ENCODE measurements at places on chromosomes 2 and 18.
A peak's percentile ranks its signal among the peaks of the same experiment; 100 is the strongest.

DNA sequence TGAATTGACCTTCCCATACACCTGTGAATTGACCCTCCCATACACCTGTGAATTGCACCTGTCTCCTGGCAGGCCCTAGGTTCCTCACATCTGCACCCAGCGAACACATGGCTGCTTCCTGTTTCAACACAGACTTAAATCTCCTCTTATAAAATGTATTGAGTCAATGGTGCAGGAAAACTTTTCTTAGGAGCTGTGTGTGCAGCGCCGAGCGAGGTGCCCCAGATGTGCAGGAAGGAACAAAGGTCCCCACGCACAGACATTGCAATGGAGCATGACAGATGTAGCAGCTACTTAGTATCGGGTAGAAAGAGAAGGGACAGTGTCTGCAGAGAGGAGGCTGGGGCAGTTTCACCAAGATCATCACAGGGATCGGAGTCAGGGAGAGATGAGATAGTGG, 85.5 kb upstream of the PXDN start:
- no peak for DNase-seq

- DNase-seq = no peak
These were observed 89.1 kb downstream of the ZEB2 start for GRCh38 chr2:144430722-144431391.

- DNase-seq = no peak
These were observed 464.2 kb upstream of the NRP2 start for GRCh38 chr2:205218056-205218455.

DNA sequence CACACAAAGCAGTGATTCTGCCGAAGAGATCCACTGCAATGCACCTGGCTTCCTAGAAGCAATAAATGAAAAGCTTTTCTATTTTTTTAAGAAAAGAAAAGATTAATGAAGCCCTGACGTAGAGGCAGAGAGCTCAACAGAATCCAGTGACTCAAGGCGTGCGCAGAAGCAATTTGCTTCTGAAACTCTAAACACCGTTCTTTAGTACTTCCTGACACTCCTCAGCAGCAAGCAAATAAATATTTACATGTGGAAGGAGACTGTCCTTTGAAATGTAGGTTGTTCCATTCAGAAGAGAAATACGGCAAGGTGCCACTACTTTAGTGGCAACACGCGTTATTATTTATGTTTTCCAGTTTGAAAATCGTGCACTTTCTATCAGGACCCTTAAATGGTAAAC, 126.2 kb upstream of the ZNF516 start:
- DNase-seq = no peak

DNA sequence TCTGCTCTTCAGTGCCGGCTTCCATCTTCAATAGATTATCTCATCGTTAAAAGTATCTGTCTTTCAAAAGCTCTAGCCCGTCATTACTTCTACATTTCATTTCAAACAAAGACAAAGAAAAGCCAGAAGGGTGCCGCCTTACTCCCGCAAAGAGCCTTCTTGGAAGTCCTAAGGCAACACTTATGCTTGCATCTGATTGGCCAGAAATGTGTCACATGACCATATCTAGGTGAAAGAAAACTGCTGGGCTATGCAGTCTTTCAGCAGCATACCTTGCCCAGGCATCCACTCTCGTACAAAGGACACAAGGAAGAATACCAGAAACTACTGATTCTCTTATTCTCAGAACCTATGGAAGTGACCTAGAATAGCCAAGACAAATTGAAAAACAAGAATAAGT, 217.1 kb upstream of the SLC35G4 start:
- no peak for DNase-seq

GRCh38 chr18:63168287-63168686, 151.3 kb downstream of the BCL2 start:
- no peak for DNase-seq

GRCh38 chr2:147331790-147332419, 512.9 kb upstream of the ACVR2A start:
- DNase-seq = no peak

DNA sequence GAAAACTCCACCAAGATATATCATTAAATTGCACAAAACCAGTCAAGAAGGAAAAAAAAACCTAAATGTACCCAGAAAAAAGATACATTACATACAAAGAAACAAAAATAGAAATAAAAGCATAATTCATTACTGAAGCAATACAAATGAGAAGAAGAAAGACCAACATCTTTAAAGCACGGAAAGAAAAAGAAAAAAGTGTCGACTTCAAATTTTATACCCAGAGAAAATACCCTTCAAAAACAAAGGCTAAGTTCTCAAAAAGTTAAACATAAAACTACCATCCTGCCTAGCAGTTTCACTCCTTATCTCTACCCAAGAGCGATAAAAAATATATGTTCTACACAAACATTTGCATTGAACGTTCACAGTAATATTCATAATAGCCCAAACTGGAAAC, 82.0 kb downstream of the ATAD2B start:
- no peak for DNase-seq

- DNase-seq = no peak
These were observed 5.3 kb upstream of the TLK1 start for GRCh38 chr2:171165967-171166327.

- DNase-seq = no peak
These were observed 42.5 kb downstream of the STAT4 start for GRCh38 chr2:191108331-191108730.

DNA sequence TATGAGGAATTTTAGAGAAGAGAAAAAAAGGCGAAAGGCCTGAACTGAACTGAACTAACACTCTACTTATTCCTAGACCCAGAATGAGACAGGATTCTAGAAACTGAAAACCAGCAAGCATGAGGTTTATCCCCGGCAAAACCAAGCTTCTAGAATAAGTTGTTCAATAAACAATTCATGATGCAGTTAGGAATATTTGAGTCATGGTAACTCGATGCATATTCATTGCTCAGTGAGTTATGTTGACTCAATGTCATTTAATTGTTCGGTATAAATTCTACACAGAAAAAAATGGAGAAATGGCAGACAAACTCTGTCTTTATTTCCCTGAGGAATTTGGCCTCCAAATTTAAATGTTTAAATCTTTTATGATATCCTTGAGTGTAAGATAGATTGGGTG, 321.5 kb downstream of the SATB2 start:
- DNase-seq = no peak

GRCh38 chr2:905833-906140, 44.9 kb upstream of the SNTG2 start:
- DNase-seq = no peak

DNA sequence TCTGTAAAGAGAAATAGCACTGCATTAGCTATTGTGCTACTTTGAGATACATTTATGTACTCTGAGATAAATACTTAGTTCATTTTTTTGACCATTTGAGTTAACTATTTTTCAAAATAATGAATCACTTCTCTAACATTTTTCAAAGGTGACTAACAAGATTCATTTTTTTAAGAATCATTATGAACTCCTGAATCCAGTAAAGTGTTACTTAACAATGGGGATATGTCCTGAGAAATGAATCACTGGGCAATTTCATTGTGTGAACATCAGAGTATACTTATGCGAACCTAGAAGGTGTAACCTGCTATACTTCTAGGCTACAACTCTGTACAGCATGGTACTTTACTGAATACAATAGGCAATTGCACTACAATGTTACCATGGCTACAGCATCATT, 355.8 kb downstream of the ARL6IP6 start:
- DNase-seq = no peak

GRCh38 chr2:23824777-23825212, 102.1 kb downstream of the ATAD2B start:
- DNase-seq = peak; percentile 41

GRCh38 chr18:50986360-50987087, 18.7 kb downstream of the ELAC1 start:
- DNase-seq = no peak

DNA sequence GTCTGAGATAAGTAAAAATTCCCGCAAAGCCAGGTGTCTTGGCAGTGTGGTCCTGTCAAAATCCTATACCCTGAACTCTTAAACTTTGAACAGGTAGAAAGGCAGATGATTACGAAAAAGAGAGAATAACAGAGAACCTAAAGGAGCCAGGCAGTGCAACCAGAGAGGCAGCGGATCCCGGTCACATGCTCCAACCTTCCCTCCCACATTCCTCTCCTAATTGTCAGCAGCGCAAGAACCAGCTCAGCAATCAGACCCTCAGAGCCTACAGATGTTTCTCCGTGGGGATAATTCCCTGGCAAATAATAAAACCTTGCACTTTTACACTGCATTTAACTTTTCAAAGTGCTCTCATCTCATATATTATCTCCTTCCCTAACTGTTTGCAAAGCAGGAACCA, 124.8 kb downstream of the EPHA4 start:
- no peak for DNase-seq

DNA sequence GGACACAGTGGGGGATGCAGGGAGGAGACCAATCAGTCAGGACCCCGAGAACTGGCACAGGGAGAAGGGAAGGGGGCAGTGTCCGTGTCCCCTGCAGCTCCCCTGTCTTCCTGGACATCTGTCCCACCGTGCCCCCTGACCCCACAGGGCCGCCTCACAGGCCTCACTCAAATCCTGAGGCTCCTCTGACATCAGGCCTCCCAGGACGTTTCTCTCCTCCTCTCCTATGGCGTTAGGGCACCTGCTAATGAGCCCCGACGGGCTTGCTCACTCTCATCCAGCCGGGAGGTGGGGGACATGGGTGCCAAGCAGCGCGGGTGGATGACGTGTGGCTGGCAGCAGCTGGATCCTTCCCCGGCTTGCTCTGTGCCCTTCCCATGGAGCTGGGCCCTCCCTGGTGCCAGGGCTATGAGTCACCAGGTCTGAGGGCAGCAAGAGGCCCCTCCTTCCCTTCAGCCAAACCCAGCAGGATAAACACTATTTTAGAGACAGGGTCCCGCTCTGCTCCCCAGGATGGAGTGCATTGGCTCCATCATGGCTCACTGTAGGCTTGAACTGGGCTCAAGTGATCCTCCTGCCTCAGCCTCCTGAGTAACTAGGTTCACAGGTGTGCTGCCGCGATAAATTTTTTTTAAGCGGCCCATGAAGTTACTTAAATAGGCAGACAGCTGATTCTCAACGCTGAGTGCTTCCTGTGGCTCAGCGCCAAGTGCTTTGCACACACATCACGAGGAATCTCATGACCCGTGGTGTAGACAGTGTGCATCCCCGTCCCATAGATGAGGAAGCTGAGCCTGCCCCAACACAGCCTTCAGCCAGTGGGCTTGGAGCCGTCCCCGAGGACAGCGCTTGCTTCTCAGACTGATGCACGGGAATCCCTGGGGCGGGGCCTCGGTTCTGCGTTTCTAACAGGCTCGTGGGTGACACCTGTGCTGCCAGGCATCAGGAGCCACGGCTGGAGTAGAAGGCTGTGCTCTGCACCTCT, 64.5 kb upstream of the HDAC4 start:
- DNase-seq = peak; percentile 94

DNA sequence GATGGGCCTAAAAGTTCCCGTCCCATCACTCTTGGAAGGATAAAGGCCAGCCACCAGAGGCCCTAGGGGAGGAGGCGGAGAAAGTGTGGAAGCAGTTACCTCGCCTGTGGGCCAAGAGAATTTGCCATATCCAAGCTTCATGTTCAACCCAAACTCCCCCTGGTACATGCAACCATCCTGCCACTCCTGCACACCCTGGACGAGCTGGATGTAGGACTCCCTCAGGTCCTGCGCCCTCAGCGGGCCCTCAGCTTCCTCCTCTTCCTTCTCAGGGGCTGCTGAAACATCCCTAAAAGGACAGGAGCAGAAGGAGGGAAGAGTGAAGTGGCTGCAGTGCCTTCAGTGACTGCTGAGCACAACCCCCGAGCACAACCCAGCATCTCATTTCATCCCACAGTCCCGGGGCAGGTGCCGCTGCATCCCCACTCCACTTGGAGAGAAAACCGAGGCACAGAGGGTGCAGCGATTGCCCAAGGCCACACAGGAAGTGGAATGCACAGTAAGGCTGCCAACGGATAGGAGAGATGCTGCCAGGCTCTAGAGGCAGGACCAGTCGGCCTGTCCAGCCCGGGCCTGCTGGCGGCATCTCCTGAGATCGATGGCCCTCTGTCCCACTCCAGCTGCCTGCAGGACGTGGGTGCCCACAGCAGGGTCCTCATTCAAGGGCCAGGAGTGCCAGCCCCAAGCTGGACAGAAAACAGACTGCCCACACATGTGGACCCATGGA, 2.9 kb downstream of the ANKMY1 start:
- DNase-seq = no peak

- DNase-seq = no peak
These were observed 68.3 kb upstream of the PPM1B start for GRCh38 chr2:44100351-44100750.

GRCh38 chr2:9484533-9484932, 10.2 kb downstream of the IAH1 start:
- DNase-seq = no peak

DNA sequence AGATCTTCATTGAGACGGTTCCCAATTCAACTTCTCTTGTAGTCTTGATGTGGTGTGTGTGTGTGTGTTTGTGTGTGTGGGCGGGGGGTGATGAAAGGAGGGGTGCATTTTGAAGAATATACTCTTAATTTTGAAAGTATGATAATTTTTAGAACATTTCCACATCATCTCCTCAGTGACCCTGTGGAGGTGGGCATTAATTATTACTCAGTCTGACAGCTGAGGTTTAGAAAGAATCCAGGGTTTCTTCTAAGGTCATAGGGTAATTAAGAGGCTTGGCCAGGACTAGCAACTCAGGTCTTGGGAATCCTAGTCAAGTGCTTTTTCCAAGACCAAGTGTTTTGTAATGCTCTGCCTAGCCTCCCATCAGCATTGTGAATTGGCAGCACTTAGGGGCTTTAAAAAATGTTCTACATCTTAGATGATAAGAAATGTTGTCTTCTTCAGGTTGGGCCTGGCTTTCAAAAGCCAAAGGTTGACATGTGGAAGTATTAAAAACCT, 100.5 kb downstream of the SPTBN1 start:
- no peak for DNase-seq

- DNase-seq = no peak
These were observed 147.6 kb downstream of the LDLRAD4 start for GRCh38 chr18:13366131-13366530.

DNA sequence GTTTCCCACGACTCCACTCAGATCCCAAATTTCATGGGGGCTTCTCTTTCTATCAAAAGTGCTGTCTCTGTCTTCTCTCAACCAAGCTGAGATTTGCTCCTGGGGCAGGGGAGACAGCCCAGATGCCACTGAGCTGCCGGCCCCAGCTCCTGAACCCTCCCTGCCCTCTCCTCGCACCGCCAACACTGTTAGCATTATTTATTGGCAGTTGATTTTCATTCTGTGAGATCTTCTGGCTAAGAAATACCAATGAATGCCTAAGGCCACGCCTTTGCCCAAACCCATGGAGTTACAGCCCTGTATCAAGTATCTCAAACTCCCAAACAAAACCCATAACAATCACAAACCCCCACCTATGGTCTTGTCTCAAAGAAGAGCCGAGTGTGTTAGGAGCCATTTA, 153.0 kb upstream of the TWIST2 start:
- DNase-seq = no peak

- peak; percentile 77 for DNase-seq
These were observed at the start of gene TMSB10 for GRCh38 chr2:84905181-84906107. Gene TMSB10 (plus strand): TSS chr2:84905656.

GRCh38 chr2:37618326-37618725, 53.1 kb downstream of the CDC42EP3 start:
- no peak for DNase-seq

- DNase-seq = no peak
These were observed 294.2 kb downstream of the DYSF start for GRCh38 chr2:71747559-71747958.

GRCh38 chr2:216807857-216808272, 52.0 kb downstream of the TNP1 start:
- no peak for DNase-seq

- no peak for DNase-seq
These were observed 1.5 kb downstream of the TTC21B start for GRCh38 chr2:165952085-165952484.

GRCh38 chr2:25763575-25763974, 90.2 kb upstream of the DTNB start:
- no peak for DNase-seq

- no peak for DNase-seq
These were observed 241.3 kb downstream of the MREG start for GRCh38 chr2:215772003-215772402.
